ENCODE measurements at places on chromosomes 7 and 10.

- DNase-seq = no peak
Measured at GRCh38 chr10:124701881-124702656, 42.1 kb downstream of the FAM53B start.

DNA sequence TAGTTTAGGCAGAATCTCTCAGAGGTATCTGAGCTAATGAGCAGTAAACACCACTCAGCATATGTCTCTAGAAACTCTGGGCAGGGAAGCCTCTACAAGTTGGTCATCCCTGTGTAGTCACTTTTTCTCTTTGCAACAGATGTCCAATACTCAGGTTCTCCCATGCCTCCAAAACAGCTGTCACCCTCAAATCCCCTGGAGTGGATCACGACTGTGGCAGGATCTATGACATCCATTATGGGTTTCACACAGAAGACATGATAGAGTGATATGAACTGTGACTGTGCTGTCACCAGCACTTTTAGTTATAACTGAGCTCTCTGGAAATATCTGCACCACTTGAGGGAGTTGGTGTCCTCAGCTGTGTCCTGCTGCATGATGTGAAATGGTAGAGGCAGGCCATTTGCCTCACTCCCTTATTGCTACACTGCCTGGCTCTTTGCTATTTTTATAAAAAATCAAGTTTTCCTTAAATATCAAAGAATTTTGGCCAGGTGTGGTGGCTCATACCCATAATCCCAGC, 24.1 kb upstream of the ZNRF2 start:
- DNase-seq = no peak

- no peak for DNase-seq
Measured at GRCh38 chr10:105187243-105187642, 546.2 kb downstream of the SORCS3 start.

DNA sequence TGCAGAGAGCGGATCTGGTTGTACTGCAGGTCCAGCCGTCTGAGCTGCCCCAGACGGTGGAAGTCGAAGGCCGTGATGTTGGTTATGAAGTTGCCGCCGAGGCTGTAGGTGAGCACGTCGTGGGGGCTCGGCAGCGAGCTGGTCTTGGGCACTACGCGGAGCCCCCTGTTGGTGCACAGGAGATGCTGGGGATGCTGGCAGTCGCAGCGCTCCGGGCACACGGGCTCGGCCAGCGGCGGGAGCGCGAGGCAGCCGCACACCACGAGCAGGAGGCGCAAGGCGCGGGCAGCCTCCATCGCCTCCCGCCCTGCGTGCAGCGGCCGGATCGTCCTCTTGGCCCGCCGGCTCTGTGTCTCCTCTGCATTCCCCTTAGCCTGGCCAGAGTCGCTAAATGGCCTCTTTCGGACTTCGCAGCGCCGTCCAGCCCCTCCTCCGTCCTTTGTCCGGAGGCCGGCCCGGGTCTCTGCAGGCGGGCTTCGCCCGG, 337 bp downstream of the TRIL start:
- DNase-seq = no peak

DNA sequence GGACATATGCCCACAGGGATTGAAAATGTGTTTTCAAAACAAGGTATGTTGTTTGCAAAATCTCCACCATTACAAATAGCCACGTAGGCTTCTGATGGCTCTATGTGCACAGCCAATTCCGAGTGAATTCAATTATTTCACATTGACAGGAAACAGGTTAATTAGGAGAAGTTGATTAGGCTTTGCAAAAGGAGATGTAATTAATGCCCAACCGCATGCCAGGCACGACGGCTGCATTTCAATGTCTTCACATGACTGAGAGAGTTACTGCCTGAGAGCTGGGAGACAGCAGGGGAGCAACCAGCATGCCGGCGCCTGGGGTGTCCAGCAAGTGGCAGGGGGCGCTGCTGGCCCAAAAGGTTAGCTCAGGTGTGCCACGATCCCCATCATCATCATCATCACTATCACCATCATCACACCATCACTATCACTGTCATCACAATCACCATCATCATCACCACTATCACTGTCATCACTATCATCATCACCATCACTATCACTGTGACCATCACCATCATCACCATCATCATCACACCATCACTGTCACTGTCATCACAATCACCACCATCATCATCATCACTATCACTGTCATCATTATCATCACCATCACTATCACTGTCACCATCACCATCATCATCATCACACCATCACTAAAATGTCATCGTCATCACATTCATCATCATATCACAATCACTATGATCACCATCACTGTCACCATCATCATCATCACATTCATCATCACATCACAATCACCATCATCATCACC, 30.2 kb downstream of the PWWP2B start:
- DNase-seq = no peak

- no peak for DNase-seq
Measured at GRCh38 chr10:11646450-11646849, 35.0 kb upstream of the USP6NL start.

DNA sequence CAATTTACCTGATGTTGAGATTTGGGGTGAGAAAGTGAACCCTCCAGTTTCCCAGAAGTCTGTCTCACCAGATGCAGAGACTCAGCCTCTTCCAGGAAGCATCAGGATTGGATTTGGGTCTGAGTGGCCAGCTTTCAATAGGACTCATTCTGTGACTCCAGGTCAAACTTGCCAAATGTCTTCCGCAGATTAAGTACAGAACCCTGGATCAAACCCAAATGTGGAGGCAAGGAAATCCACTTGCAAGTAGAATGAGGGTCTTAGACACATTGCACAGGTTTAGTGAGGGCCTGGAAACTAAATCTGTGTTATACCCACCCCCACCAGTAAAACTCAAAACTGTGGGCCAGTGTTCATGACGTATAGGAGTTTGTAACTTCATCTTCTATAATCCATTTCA, 372.2 kb upstream of the MGMT start:
- DNase-seq = no peak

DNA sequence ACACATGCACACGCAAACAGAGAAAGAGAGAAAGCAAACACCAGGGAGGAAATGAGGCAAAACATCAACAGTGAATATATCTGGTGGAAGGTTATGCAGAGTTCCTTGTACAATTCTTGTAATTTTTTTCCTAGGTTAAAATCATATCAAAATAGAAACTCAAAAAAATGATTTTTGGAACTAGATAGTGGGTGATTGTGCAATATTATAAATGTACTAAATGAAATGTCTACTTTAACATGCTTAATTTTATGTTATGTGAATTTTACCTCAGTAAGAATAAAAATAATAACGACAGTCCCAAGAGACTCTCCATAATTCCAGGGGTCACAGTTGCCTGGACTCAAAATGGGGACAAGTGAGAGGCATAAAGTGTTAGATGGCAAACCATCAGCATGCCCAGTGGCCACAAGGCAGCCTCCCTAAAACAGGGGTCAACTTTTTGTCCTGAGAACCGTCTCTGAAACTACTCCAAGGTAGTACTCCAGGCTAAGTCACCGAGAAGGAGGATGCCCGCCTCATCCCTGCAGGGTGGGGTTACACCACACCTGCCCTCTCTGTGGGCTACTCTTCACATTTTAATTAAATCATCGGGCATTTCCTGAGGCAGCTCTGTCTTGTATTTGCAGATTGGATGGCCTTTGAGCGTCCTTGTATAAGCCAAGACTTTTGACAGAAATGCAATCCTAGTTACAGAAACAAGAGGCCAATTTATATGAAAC, 267.7 kb downstream of the ELMO1 start:
- no peak for DNase-seq

GRCh38 chr7:75842836-75843446, 29.3 kb upstream of the CCL24 start:
- no peak for DNase-seq

DNA sequence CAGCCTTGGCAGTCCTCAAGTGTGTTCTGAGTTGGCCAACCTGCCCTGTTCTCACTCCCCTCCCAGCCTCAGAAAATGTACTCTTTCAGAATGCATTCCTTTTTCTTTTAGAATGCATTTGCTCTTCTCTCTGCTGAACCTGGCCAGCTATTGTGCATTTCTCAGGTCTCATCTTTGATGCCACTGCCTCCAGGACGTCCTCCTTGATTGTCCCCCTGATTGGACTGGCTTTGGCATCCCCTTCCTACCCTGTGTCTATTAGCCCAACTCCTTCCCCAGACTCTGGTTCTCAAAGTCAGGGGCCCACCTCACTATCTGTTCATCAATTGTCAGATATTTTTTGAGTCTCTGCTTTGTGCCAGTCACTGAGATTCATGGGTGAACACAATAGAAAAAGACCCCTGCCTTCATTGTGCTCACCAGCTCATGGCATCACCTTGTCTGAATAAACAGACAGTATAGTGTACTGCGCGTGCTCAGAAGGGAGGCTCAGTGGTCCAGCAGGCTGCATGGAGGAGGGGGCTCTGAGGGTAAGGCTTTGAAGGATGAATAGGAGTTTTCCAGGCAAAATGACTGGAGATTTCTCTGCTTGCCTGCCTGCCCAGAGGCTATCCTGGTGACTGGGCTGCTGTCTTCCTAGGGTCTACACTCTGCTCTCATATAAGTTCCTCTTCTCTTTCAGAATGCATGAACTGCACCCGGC, 96.5 kb downstream of the MYL10 start:
- DNase-seq = no peak

DNA sequence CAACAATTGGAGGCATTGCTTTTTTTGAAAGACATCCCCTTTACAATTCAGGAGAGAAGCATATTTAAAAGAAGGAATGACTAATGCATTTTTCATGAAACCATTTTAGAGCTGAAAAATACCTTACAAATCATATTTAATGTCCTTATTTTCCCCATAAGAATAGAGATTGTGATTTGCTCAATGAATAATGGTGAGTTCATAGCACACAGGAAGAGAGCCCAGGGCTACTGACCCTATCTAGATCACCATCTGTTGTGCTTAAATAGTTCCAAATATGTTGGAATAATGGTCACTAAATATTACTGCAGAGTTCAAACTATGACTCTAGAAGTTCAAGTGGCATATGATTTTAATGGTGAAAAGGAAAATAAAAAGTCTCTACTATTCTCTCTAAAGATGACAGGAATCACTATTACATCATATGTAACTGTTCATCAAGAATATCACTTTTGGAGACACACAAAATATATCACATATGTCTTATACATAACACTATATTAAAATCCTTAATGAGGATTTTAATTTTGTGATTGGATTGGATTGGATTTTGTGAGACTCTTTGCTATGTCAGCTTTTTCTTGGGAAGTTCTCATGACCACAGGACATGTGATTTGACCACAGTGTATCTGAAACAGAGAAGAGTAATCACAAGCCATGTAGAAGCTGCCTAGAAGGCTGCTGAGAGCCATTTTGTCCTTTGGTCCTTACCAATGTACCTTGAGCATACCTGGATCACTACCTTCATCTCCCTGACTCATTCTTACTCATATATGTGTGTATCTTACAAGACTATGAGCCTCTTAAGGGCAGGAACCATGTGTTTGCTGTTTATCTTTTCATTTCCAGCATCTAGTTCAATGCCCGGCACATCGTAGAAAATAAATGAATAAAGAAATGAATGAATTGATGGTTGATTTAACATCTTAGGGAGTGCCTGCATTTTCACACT, 26.4 kb downstream of the SLC16A9 start:
- no peak for DNase-seq

GRCh38 chr10:129442866-129443265, 24.2 kb upstream of the MGMT start:
- DNase-seq = no peak

DNA sequence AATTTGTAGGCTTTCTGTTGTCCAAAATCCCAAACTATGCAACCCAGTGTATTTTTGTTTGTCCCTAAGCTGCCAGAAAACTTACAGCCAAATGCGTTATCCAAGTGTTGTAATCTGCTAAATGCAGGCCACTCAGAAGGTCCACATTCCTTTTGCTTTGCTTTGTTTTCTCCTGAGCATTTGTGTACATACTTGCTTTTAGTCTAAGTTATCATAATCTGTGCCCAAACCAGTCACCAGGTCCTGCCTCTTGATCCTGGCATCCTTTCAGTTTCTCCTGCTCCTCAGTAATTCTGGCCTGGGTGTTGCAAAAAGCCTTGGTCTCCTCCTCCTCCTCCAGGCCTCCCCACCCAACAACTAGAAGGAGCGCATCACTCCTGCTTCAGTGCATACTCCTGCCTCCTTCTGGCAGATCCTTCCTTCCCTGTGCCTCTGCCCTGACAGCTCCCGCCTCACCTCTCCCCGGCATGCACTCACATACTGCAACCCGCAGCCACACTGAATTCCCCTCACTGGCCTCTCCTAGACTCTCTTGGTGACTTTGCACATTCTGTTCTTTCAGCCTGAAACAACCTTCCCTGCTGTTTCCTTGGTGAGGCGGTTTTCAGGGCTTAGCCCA, 2.3 kb downstream of the DENND2A start:
- DNase-seq = no peak

DNA sequence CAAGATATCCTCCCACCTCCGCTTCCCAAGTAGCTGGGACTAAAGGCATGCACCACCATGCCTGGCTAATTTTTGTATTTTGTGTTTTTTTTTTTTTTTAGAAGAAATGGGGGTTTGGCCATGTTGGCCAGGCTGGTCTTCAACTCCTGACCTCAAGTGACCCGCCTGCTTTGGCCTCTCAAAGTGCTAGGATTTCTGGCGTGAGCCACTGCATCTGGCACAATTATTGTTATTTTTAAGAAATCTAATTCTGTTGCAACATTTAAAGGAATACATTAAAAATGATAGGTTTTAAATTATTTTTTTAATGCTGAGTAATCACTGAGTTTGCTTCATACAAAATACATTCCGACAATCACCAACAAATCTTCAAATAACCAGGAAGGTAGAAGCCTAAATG, 178.1 kb upstream of the SEMA3E start:
- no peak for DNase-seq

DNA sequence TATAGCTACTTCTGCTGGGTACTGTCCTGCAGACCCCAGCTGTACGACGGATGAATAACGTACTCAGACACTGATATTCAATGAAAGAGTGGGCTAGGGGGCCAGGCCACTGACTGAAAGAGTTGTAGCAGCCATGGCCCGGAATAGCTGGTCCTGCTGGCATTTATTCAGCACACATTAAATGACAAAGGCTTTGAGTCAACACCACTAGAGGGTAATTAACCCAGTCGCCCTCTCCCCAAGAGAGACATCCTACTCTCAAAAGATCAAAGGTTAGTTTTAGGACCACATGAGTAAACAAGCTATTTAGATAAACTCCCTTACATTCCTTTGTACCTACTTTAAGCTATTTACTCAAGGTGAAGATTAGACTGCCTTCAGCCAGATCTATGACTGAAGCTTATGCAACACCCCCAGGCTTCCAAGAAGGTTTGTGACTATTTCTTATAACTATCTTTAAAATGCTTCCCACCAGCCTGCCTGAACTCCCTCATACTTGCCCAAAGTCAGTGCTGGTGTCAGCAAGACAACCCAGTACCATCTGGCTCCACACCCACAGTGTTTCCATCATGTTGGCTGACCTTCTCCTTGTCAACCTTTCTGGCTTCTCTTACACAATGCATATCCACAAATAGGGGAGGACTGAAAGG, 629.1 kb downstream of the SORCS1 start:
- DNase-seq = no peak

Measured in hypothalamus (tissue), 51 donors.